ENCODE measurements at places on chromosomes 16 and 17. TPM values are rescaled to one million over a fixed set of nuclear protein-coding genes. Genes with fewer than 3 reads are reported as not detected.

DNA sequence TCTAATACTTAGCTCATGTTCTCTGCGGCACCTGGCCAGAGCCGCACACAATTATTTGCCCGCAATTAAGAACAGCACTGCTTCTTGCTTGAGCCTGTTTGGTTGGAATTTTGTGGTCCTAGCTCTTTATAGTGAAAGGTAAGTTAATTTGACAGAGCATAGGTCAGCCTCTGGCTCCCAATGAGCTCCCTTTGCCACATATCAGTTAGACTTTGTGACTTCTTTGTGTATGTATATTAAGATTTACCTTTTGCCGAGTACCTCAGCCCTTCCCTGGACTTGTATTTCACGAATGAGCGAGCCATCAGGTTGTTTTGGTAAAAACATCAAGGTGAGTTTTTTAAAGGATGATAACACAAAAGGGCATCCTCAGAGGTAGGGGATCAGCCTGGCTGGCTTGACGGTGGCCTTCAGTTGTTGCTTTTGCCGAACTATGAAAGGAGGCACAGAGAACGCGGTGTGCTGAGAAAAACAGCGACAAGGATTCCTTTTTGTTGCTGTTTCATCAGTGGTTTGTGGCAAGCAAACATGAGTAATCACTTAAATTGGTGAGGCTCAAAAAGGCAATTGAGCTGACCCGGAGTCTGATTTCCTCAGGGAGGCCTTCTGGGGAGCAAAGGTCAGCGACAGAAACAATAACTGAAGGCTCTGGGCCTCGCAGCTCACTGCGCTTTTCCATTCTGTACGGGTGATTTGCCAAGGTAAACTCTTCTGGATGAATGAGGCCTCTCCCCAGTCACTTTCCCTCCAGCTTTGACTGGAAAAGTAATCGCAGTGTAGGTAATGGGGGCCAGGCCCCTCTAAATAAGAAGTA, 163.6 kb downstream of the HS3ST3A1 start:
- DNase-seq: no peak

GRCh38 chr17:37828651-37829124, 83.8 kb upstream of the HNF1B start:
- no peak for DNase-seq

- no peak for DNase-seq
Measured at GRCh38 chr17:2406271-2406902, 5.5 kb upstream of the MNT start.

Gene CDH15
- 1.2 TPM for total RNA-seq

Gene ATP1B2
- 14.3 TPM for total RNA-seq

Gene TNFSF12
- total RNA-seq: 63.9 TPM
